GM12891 (cell line): ENCODE measurements at places on chromosomes 4 and X.

- no peak for DNase-seq
Observed at GRCh38 chr4:6501171-6501570, 28.8 kb upstream of the PPP2R2C start.

- no peak for DNase-seq
Observed at GRCh38 chr4:77676842-77677241, 71.2 kb downstream of the CXCL13 start.

DNA sequence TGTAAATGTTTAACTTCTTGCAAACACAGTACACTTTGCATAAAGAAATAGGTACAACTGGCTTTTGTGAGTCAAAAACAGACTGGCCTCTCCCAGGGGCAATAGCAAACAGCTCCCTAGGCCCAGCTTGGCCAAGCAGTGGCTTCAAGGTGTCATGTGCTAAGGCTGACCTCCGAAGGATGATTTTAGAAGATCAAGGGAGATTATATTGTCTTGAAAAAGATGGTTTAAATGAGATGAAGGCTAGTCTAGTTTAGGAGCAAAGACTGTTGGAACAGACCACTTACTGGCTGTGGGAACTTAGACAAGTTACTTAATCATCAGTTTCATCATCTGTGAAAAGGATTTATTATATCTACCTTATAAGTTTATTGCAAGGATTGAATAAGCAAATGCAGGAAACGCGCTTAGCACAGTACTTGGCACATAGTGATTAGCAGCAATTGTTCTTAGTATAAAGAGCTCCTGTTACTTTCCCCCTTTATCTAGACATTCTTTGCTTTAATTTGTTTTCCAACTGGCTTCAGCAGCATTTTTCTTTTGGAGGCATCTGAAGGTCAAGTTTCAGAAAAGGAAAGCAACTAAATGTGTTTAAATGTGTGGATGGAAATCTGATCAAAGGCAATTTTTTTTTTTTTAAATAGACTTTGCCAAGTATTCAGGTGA, 17.2 kb downstream of the ANXA3 start:
- no peak for DNase-seq

DNA sequence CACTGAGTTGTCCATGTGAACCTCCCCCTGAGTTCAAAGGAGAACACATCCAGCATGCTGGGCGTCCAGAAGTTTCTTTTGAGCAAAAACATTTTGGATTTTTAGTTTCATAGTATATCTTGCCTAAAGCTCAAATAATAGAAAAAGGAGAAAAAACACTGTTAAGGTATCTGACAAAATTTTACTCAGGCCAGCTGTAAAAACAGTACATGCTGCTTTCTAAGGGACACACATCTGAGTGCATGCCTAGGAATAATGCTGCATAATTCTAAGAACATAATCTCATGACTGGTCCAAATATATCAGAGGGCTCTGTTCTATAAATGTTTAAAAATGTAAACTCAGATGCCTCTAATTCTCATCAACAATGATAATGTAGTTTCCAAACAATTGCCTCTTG, 561.3 kb upstream of the INTU start:
- DNase-seq = no peak

DNA sequence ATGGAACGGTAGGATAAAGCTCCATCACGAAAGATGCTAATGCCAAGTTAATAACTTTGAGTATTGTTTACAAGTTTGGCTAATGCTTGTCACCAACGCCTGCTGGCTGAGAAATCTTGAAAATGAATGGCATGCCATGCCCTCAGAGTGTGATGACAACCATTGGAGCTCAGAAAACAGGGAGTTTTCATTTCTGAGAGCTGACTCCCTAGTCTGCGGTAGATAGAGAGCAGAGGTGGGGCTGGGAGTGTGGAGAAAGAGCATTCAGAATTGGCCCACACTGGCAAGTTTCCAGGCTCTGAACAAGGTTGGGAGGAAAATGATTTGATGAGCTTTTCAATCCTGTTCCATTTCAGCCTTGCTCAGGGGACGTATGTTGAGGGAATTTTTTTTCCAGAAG, 183.9 kb downstream of the CPEB2 start:
- no peak for DNase-seq

DNA sequence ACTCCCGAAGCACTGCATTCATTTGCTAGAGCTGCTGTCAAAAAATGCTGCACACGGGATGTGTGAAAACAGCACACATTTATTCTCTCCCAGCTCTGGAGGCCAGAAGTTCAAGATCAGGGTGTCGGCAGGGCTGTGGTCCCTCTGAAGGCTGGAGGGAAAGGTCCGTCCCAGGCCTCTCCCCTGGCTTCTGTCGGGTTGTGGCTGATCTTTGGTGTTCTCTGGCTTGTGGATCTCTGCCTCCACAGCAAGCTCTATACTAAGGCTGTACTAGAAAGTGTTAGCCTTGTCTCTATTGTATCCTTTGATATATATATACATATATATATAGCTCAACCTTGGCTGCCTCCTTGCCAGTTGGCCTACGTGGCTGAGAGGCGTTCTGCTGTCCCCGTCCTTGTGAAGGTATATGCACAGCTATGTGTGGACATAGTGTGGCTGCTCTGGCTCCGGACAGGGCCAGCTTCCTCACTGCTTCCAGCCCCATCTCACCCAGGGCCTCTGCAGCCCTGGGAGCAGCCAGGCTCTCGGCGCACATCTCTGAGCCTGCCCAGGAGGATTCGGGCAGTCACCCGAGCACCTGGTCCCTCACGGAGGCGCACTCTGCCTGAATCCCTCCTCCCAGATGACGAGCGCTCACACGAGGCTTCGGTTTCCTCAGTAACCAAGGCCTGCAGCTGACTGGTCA, 15.0 kb upstream of the DUSP9 start:
- DNase-seq = no peak

- DNase-seq = no peak
Observed at GRCh38 chrX:71228063-71228642, 5.1 kb downstream of the GJB1 start.

DNA sequence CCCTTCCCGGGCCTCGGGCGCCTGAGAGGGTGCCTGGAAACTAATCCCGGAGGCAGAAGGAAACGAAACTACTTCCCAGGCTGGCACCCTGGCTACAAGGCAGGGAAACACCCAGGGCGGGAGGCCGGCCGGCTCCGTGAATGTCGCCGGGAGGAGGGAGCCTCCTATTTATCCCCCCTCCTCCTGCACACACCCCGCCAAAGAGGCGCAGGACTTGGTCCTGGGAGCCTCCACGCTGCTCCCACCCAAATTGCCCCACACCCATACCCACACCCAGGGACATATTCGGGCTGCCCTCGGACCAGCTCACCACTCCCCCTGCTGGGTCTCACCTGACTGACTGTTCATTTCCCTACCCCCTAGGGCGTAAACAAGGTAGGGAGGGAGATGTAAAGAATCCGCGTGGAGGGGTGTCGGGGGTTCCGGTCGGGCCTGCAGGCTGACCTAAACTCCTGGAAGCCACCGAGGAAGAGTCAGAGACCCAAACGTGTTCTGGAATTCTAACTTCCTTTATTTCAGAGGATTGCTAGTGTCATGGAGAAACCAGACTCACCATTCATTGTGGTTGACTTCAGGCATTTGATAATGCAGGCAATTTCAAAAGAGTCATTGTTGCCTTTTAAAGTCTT, at the start of gene BTC:
Gene BTC (minus strand): TSS at position 142 of the 629 bp plus-strand sequence. CDS start 198 bp downstream, outside the sequence.
- DNase-seq = no peak
